NCI-H774 (cell line): ENCODE measurements at places on chromosomes 4 and X.

DNA sequence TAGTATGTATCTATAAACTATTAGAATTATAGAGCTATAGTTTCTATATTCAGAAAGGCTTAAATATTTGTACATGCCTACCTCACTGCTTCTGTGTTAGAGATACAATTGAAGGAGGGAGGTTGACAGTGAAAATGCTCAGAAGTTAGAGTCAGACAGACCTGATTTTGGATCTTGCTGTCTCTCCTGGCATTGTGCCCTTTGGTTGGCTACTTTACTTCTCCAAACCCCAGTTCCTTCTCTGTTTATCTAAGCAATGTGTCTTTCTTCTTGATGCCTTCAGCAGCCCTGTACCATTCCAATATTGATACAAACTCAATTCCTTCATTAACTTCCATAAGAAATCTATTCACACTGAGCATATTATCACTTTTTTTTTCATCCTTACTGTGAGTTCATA is 28.7 kb downstream of the CCNG2 start:
- no peak for DNase-seq

DNA sequence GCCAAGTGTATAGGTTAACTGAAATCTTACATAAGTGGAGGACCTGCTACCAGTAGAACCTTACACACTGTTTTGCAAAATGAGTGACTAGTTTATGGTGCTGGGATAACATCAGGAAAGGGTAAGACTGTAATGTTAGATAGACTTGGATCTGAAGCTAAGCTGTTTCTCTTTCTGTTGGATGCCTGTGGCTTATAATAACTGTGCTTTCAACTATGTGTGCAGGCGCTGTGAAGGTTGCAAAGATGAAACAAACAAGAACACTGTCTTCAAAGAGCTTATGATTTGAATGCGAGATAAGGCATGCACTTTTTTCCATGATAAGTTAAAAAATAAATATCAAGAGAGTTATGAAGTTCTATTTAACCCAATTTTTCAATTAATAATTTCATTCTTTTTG is 34.5 kb upstream of the LCORL start:
- DNase-seq: no peak

DNA sequence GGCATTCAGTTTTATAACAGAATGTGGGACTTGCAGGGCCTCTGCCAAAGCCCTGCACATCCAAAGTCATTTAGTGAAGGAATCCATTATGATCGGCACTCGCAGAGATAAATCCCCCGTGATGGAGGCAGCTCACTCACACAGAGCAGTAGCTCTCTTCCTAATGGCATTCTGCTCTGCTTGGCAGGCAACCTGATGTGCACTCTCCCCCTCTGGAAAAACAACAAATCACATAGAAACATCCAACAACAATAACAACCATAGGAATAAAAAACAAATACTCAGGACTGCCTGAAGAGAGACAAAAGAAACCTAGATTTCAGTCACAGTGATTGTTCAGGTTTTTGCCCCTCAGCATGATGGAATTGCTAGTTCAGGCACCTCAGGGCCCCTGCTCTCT is 59.7 kb downstream of the NAA11 start:
- DNase-seq: no peak

GRCh38 chrX:11381464-11381863 is 88.3 kb downstream of the AMELX start:
- no peak for DNase-seq

- no peak for DNase-seq
Observed at GRCh38 chr4:100147198-100147597, 43.1 kb downstream of the DDIT4L start.
